ENCODE measurements at places on chromosomes 7 and 10. TPM values are rescaled to one million over a fixed set of nuclear protein-coding genes. Genes with fewer than 3 reads are reported as not detected.

DNA sequence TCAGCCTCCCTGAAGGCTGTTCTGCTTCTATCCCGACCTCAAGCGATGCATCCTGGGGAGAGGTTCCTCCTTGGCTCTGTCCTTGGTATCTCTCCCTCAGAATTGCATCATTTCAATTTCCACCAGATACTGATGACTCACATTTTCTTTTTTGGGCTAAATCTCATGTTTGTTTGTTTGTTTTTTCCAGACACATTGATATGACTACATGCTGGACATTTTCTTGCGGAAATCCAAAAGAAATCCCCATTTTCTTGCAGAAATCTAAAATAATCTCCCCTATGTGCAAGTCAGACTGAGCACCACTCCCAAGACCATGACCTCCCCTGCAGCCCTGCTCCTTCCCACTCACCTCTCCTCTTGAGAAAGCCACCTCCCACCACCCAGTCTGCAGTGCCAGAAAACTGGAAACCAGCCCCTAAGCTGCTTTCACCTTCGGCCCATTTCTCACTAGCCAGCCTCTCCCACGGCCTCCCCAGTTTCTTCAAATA lies 260.2 kb upstream of the PRKCQ start:
- no peak for DNase-seq

DNA sequence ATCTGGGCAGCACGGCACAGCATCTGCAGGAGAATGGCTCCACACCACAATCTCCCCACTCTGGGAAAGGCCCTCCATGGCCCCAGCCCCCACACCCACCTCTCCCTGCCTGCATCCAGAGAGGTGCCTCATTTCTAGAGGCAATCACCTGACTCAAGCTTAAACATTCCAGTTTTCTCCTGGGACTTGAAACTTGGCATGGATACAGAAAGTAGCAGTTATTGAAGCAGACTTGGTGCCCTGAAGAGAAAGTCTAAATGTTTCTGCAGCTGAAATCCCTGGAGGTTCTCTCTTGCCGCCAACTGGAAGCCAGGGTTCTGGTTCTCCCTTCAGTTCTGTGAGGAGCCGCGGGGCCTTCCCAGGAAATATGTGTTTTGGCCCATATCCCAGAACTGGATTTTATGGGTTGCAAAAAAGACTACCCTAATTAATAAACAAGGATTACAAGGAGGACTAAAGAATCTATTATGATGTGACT lies 122.8 kb downstream of the SKIDA1 start:
- no peak for DNase-seq

DNA sequence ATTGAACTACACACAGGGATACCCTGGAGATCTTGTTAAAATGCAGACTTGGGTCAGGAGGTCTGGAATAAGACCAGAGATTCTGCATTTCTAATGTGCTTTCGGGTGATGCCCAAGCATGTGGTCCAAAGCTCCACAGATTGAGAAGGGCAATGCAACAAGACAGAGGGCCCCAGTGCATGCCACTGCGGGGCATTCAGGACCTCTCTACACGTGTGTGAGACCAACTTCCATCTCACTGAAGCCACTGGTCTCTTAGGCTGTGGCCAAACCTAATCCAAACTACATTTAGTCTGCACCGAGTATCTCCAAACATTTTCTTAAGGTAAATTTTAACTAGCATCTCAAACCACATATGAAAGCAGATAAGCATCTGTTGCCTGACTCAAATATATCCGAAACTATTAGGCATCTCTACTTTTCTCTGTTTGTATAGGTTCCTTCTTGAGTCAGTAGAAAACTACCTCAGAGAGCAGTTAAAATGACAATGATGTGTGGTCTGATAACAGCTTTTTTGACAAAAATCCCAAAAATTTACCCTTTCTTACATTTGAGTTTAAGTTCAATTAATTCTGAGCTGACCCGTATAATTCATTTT lies 107.5 kb downstream of the ELMO1 start:
- no peak for DNase-seq

GRCh38 chr7:55121249-55121648 lies 102.4 kb downstream of the EGFR start:
- no peak for DNase-seq

DNA sequence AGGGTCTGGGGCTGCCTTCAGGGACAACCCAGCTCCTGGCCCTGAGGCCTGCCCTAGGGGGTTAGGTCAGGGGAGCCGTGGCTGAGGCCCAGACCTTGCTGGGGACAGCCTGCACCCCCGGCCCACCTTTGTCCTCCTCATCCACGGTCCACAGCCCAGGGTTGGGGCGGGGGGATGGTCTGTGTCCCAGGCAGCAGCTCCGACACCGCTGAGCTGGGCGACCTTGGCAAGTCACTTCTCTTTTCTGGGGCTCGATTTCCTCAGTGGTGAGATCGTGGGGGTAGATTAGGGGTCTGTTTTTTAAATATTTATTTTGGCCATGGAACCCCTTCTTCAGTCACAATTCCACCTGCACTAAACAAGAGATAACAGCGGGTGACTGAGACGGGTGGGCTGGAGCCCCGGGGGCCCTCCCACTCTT lies 30.9 kb downstream of the DNAJB12 start:
- DNase-seq, result no peak

- peak; percentile 36 for DNase-seq
Observed at GRCh38 chr7:83861-84632, 108.3 kb upstream of the FAM20C start.

DNA sequence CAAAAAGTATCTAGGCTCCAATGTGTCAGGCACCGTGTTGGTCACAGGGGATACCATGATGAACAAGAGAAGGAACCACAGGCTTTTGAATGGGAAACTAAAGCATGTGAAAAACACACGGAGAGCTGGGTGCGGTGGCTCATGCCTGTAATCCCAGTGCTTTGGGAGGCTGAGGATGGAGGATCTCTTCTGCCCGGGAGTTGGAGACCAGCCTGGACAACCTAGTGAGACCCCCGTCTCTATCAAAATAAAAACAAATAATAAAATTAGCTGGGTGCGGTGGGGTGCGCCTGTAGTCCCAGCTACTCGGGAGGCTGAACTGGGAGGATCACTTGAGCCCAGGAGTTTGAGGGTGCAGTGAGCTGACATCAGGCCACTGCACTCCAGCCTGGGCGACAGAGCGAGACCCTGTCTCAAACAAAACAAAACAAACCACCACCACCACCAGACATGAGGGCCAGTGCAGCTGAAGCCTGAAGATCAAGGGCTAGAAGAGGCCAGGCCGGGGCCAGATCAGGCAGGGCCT lies 611 bp upstream of the COPS6 start:
- DNase-seq, result no peak

- DNase-seq, result peak; percentile 91
Observed at GRCh38 chr10:98045785-98046389, 15.5 kb upstream of the CRTAC1 start.

- no peak for DNase-seq
Observed at GRCh38 chr10:60351191-60351853, 38.4 kb downstream of the ANK3 start.

Gene PARG
- total RNA-seq, result 60.0 TPM

Gene TMEM106B
- total RNA-seq, result 39.6 TPM

All from endodermal cell (in vitro differentiated cells).